Stimulated activated CD4-positive, alpha-beta T cell treated with anti-CD3 and anti-CD28 coated beads, Interleukin-1b, Interleukin-23, amount 100 ng/mL, for 1 hour (primary cell): ENCODE measurements at places on chromosomes 7 and 10.

DNA sequence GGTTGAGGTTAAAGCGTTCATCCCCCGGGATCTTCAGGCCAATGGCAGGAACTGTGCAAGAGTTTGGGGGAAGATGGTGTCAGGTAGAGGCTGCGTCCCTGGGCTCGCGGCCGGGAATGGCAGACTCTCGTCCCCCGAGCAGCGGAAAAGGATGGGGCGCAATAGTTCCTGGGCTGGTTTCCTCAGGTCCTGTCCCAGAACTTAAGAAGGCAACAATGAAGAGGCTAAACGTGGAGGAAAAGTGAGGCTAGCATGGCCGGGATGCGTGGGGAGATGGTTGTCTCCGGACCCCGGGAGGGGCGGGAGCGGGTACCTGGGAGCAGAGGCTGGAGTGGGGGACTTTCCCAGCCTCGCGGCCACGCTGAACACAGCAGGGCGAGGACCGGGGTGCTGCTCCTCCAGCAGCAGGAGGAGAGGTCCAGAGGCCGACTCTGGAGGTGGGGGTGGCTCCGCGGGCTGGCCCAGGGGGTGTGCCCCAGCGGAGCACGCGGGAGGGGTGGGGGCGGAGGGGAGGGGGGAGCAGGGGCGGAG is 882 bp downstream of the IRF5 start:
- DNase-seq = no peak

- DNase-seq = no peak
These were observed 291.8 kb downstream of the CRPPA start for GRCh38 chr7:16129431-16130110.

DNA sequence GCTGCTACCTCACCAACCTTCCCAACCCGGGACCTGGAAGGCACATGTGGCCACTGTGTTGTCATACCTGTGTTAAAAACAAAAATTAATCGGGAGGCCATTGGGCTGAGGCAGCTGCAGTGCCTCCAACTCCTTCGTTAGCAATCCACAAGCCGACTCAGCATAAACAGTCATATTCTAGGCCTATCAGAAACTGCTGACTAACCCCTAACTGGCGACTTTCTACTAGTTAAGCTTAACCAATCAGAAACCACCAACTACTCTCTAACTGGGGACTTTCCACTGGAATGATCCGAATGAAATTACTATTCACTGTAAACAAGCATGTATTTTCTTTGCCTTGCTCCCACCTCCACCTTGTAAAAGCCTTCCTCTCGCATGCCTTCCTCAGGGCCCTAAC is 14.1 kb upstream of the TMEM72 start:
- DNase-seq = no peak

DNA sequence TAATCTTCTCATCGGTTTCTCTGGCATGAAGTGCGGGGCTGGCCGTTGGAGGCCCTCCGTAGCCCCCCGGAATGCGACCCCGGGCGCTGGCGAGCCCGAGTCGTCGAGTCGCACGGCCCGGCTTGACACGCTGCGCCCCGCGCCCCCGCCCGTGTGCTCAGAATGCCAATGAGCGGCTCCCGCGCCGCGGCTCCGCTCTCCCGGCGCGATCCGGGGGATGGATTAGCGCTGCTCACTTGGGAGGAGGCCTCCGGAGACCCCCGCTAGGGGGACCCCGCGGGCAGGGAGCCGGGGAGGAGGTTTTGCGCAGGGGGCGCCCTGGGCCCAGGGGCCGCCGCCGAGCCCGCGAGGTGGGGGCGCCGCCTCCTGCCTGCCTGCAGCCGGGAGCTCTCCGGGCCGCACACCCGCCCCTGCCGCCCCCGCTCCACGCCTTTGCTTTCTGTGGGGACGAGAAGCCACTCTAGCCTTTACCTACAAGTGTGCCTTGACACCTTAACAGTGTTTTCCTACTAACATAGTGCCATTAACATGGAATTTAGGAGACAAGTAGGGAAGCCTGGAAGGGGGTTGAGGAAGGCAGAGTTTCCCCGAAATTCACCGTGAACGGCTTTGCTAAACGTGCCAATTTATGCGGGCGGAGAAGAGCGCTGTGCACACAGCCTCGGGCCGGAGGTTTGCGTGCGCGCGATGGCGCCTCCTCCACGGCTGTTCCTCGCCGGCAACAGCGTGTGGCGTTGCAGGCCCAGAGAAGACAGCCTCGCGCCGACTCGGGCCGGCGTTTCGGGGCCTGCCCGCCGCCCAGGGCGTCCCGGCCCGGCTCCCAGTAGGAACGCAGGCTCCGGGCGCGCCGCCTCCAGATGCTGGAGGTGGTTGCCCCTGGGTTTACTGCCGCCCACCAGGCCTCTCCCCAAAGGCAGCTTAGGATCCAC is 7.1 kb downstream of the SHH start:
- peak; percentile 43 for DNase-seq

GRCh38 chr7:82975811-82976468 is 186.7 kb downstream of the PCLO start:
- no peak for DNase-seq

- DNase-seq = no peak
These were observed 58.5 kb downstream of the LCOR start for GRCh38 chr10:96890580-96890979.

- DNase-seq = no peak
These were observed 10.6 kb upstream of the ARID5B start for GRCh38 chr10:61890881-61891409.

GRCh38 chr7:111836592-111836991 is 274.3 kb upstream of the IMMP2L start:
- DNase-seq = no peak

- no peak for DNase-seq
These were observed 368.4 kb upstream of the ZMIZ1 start for GRCh38 chr10:78700413-78700812.

GRCh38 chr7:130941322-130942210 is 207.6 kb upstream of the KLF14 start:
- DNase-seq = no peak

- no peak for DNase-seq
These were observed 331.5 kb downstream of the DNAJB6 start for GRCh38 chr7:157668221-157668883.

GRCh38 chr7:158166386-158167340 is 421.0 kb downstream of the PTPRN2 start:
- DNase-seq = no peak

- DNase-seq = no peak
These were observed 106.9 kb downstream of the TCERG1L start for GRCh38 chr10:131204406-131205152.

DNA sequence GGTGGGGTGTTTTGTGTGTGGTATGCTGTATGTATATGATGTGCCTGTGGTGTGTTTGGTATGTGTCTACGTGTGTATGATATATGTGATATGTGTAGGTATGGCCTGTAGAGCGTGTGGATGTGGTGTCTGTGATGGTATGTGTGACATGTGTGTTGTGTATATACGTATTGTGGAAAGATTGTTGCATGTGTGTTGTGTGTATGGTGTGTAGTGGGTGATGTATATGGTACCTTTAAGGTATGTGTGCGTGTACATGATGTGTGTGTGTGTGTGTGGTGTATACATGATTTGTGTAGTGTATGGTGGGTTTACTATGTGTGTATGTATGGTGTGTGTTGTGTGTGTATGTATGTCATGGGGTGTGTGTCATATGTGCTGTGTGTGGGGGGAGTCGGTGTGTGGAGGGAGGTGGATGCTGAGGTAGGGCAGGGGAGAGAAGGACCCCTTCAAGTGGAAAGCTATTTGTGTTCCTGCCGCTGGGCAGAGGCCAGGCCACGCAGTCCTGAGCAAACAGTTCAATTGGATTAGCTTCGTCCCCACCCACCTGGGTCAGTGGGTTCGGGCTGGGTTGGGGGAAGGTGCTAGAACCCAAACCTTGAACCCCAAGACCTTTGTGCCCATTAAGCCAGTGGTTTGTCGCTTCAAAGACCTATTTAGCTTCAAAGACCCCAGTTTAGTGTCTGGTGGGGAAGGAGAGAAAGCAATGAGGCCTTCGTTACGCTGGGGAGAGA is 1.9 kb upstream of the TRPV6 start:
- DNase-seq = no peak

DNA sequence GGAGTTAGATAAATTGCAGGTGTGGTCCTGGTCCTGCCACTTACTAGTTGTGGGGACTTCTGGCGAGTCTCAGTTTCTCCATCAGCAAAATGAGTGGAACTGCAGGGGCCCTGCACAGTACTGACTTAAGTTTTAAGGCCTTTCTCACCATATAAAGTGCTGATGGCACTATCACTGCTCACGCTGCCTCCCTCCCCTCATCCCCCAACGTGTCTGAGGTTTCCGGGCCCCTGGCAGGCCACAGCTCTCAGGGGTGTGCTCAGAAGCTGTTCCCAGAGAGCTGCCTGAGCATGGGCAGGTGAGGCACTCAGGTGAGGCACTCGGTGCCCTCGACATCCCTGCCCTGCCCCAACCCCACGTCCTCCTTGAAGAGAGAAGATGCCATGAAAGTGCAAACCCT is 74.2 kb downstream of the VOPP1 start:
- DNase-seq = no peak

- DNase-seq = no peak
These were observed 9.0 kb downstream of the ELMO1 start for GRCh38 chr7:37439653-37440026.
